ENCODE measurements at places on chromosomes 4 and X.
A peak's percentile ranks its signal among the peaks of the same experiment; 100 is the strongest.

DNA sequence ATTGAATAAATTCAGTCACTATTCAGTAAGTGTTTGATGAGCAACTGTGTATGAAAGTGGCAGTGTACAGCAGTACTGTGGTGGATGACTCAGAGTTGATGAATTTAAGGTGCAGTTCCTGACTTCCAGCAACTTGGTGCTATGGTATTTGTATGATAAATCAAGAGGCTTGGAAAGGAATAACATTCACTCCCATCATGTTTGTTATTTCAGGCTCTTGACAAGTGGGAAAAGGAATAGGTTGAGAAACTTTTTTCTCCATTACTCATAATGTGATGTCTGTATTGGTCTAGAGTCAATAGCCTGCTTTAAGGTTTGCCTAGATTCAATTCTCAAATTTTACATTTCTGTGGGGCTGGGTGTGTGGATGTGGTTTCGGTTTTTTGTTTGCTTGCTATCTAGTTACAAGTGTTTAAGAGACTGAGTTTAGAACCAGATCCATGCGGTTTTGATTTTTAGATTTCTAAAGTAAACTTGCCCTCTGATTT is 35.1 kb upstream of the CYP2U1 start:
- DNase-seq: no peak

DNA sequence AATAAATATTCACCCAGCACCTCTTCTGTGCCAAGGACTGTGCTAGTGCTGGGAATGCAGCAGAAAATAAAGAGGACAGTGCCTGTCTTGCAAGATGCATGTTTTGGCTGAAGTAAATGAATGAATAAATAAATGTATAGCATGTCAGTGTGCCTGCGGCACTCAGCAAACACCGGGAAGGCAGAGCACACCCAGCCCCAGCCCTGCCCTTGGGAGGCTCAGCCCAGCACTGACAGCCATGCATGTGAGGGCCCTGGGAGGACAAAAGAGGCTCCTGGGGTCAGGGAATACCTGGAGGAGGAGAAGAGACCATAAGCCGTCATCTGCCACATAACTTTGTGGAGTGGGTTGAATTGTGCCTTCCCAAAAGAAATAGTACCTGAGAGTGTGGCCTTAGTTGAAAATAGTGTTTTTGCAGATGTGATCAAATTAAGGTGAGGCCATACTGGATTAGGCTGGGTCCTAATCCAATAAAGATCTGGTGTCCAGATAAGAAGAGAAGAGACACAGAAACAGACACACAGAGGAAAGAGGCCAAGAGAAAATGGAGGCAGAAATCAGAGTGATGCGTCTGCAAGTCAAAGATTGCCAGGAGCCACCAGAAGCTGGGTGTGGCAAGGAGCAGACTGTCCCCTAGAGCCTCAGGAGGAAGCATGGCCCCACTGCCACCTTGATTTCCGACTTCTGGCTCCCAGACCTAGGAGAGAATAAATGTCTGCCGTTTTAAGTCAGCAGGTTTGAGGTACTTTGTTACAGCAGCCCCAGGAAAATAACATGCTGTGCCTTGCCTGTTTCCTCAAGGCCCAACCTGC is 16.3 kb downstream of the C4orf50 start:
- no peak for DNase-seq

- no peak for DNase-seq
Measured at GRCh38 chr4:96519291-96519690, 679.4 kb downstream of the PDHA2 start.

GRCh38 chrX:120304256-120304655 is 7.0 kb downstream of the TMEM255A start:
- DNase-seq: no peak

DNA sequence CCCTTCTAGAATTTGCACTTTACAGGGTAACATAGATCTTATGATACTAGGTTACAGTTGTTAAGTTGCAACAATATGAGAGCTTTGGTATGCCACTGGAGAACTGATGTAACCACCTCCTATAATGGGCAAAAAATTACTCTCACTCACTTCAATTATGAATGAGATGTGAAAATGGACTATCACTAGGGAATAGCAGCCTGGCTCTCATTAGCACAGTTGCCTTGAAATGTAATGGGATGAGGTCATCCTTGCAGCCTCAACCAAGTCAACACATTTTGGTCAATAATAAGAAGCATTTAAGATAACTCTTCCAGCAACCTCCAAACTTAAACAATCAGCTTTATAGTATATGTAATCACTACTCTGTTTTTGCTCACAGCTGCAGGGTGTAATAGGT is 69.4 kb downstream of the TBC1D9 start:
- DNase-seq: no peak

DNA sequence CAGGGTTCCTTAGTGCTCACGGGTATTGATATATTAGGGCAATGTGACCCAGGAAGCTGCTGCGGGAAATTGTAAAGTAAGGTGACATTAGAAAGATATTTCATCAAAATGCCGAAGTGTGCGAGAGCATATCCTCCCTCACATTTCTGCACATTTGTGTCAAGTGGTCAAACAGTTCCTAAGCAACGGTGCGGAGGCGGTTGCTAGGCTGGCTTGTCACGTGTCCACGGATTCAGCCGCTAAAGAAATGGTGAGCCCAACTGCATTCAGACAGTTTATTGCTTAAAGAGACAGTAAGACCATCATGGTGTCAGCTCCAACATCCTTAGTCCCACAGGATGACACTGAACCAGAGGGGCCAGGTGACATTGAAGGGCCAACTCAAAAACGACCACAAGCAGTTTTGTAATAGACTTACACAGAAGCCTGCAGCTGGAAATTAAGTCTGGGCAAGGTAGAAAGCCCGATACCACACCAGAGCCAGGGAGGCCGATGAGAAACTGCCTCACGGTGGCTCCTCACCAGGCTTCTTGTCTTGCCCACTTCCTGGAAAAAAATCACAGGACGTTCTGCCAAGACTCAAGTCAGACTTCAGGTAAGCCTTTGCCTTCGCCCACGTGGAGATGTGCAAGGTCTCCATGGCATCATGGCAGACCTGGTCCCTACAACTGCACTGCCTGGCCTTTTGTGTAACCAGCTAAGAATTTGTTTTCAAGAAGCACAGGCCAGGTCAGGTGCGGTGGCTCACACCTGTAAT is 50.4 kb downstream of the USP11 start:
- no peak for DNase-seq

GRCh38 chr4:108547682-108548081 is 72.7 kb upstream of the RPL34 start:
- no peak for DNase-seq

GRCh38 chr4:74969507-74970474 is 36.9 kb downstream of the PARM1 start:
- peak; percentile 52 for DNase-seq

DNA sequence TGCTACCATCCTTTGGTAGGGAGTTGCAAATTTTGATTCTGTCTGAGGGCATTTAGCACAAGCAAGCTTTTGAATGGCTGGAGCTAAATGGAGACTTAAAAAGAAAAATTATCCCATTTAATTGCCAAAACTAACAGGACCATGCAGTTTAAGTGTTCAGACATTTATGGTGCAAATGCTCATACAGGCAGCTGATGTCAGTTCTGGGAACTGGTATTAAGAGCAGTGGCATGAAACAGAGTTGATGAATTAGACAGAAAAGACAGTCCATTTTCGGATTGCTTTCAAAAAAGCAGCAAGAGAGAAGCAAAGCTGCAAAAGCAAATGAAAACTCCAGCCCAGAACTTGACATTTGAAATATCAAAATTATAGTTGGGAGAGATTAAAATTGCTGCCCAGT is 1.3 kb downstream of the SCRG1 start:
- no peak for DNase-seq

GRCh38 chr4:24551492-24552289 is 32.7 kb downstream of the DHX15 start:
- peak; percentile 5 for DNase-seq

GRCh38 chr4:88820698-88821415 is 123.2 kb upstream of the NAP1L5 start:
- DNase-seq: no peak

DNA sequence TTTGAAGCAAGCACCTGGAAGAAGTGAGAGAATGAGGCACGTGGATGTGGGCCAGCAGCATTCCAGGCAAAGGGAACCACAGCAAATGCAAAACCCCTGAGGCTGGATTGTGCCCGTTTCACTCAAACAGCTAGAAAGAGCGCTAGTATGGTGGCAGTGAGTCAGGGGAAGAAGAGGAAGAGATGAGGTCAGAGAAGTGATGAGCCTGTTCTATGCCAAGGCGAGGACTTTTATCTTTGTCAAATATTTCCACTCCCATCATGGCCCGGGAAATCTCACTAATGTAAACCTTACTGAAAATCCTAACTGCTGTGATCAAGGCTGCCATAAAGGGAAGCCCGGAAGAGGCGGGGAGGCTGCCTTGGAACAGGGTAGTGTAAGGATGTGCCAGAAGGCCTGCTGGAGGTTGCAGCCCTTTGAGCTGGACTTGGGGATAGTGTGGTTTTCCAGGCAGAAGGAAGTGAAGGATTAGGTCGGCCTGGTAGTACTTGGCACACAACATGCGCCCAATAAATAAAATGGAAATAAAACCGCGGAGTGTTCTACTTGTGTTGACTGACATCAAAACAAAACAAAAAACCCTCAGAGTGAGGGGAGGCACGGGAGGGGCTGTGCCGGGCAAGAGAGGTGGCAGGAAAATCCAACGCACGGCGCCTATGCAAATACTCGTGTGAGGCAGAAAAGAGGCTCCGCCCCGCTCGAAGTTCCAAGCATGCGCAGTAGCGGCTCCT is 1.2 kb upstream of the CDK16 start:
- no peak for DNase-seq

GRCh38 chr4:161280929-161281328 is 882.9 kb downstream of the FSTL5 start:
- no peak for DNase-seq

DNA sequence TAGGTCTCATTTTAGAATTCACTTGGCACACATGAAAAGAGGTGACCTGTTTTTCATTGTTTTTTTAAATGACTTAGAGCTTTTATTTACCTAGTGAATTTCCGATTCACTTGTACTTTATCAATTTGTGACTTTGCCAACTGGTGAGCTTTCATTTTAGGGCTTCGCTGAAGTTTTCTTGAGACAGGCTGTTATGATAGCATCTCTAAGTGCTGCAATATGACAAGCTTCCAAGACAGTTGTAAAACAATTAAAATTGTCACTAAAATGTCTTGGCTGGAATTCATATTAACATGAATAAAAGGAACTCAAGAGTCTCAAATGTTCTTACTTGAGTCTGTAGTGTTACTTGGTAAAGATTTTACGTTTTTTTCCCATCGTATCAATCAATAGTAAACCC is 831.7 kb upstream of the GRID2 start:
- DNase-seq: no peak

GRCh38 chr4:37653601-37654000 is 32.6 kb downstream of the RELL1 start:
- no peak for DNase-seq

DNA sequence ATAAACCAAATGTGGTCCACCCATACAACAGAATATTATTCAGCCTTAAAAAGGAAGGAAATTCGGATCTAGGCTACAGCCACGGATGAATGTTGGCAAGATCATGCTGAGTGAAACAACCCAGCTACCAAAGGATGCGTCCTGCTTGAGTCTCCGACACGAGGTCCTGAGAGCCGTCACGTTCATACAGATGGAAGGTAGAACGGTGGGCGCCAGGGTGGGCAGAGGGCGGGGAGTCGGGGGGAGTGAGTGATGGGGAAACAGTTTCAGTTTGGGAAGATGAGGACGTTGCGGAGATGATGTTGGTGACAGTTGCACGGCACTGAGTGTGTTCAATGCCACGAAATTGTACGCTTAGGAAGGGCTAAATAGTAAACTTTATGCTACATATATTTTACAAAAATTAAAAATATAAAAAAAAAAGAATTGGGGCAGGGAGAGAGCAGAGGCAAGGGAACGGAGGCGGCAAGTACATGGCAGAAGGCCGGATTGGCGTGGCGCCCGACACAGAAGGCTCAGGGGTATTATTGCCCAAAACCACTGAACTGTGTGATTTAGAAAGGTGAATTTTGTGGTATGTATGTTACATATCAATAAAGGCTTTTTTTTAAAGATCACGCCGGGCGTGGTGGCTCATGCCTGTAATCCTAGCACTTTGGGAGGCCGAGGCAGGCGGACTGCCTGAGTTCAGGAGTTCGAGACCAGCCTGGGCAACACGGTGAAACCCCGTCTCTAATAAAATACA is 14.8 kb upstream of the MXD4 start:
- DNase-seq: peak; percentile 27

DNA sequence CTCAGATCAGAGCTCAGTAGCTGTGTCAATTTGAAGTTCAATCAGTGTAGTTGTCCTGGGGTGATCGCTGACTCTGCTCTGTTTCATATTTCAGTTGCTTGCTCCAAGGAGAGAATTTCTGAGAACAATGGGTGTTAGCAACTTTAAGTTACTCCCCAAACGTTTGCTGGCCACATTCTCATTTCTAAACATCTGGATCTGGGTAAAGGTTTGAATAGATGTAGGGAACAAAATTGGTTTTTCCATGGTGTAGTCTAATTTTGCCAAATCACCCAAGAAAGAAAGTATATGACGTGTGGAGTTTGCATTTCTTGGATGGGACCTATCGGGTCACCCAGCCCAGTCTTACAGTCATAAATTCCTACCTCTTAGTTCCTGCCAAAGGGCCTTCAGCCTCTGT is 103.7 kb downstream of the AKAP4 start:
- DNase-seq: no peak

- DNase-seq: no peak
Measured at GRCh38 chrX:105375816-105376215, 155.3 kb upstream of the TEX13A start.

DNA sequence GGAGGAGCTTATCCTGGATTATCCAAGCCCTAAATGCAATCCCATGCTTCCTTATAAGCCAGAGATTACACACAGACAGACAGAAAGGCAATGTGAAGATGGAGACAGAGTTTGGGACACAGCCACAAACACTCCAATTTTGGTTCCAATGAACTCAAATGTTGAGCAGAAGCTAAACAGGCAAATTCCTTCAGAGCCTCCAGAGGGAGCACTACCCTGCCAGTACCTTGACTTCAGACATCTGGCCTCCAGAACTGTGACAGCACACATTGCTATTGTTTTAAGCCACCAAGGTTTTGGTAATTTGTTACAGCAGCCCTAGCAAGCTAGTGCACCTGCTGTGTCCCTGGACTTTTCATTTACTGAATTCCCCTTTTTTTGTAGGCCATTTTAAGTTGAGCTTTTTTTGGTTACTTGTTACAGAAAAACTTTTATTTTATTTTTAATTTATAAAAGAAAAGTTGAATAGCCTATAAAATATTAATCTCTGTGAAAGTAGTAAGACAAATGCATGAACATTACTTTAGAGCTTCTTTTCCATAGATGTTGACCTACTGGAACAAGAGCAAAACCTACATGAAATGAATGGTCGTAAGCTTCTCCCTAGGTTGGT is 33.4 kb upstream of the SRD5A3 start:
- peak; percentile 13 for DNase-seq
